Calu3 (cell line): ENCODE measurements at places on chromosomes 4 and X.

DNA sequence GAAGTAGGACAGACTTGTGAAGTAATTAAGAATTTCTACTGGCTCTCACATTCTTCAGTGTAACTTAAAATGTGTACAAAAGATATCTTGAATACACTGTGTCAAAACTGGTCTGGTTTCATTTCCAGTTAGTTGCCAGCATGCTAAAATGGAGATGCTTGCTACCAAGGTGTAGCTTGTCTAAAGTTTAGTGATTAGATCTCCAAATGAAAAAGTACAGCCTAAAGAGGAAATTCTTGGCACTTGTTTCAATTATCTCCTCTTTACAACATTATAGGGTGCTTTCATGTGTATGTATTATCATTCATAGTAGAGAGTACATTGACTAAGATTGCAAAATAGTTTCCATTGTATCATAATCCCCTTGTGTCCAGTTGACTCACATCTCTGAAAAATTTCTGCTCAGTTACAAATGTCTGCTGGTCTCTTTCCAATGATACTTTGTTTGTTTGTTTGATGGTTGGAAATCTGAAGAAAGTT, 97.3 kb upstream of the SPRY1 start:
- H3K4me1 ChIP-seq: no peaks in the 10 kb centered on the region
- DNase-seq: no peak
- H3K27ac ChIP-seq: no peak overlapping the region
- H3K36me3 ChIP-seq: no peaks in the 10 kb centered on the region
- H3K27me3 ChIP-seq: no peaks in the 10 kb centered on the region
- no peak overlapping the region for H3K4me3 ChIP-seq

- no peak overlapping the region for H3K4me3 ChIP-seq
- no peak for DNase-seq
- H3K27me3 ChIP-seq: no peaks in the 10 kb centered on the region
These were observed 18.2 kb downstream of the UBE2D3 start for GRCh38 chr4:102809190-102809589.

- no peak overlapping the region for H3K27ac ChIP-seq
- DNase-seq: no peak
- H3K4me3 ChIP-seq: no peak overlapping the region
These were observed 22.8 kb upstream of the FGFR3 start for GRCh38 chr4:1770245-1770644.

DNA sequence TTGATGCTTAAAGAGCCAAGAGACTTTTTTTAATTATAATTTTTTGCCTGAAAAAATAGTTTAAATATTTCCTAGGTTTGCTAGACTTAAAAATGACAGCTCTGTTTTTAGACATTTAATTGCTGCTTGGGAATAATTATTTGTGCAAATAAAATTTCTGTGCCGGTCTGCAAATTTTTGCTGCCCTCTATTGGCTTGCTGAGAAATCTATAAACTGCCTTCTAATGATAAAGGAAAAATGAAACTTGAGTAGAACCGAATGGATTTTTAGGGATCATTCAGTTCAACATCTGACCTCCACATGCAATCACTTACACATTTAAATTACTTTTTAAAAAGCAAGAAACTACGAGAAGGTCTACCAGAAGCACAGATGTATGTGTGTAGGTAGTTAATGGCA, 434.0 kb downstream of the FAM133A start:
- H3K4me3 ChIP-seq: no peak overlapping the region
- H3K4me1 ChIP-seq: no peaks in the 10 kb centered on the region
- no peak overlapping the region for H3K27ac ChIP-seq
- no peak for DNase-seq

DNA sequence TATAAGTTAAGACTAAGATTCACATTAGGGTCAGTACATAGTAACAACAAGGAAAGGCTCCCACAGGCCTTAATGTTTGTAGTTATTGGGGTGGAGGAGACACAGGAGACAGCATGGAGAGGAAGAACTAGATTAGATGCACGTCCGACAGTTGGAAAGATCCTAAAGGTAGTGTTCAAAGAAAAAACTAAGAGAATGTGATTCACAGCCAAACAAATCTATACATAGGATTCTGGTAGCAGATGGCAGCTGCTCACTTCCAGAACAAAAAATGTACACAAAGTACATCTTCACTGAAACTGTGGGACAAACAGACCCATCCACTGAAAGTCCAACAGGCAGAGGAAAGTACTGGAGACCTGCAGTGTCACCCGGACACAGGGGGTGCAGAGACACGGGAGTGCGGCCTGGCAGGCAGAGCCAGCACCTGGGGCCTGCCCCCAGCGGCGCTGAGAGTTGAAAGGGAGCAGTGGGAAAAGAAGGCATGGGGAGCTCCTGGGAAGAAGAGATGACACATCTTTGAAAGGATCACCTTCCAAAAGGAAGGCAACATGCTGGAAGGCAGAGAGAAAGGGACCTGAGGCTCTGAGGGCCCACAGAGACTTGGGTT, 40.0 kb downstream of the NELFA start:
- H3K4me1 ChIP-seq: no peaks in the 10 kb centered on the region
- H3K27me3 ChIP-seq: no peaks in the 10 kb centered on the region
- no peak overlapping the region for H3K4me3 ChIP-seq
- peaks cover 52% of the 10 kb centered on the region for H3K36me3 ChIP-seq

DNA sequence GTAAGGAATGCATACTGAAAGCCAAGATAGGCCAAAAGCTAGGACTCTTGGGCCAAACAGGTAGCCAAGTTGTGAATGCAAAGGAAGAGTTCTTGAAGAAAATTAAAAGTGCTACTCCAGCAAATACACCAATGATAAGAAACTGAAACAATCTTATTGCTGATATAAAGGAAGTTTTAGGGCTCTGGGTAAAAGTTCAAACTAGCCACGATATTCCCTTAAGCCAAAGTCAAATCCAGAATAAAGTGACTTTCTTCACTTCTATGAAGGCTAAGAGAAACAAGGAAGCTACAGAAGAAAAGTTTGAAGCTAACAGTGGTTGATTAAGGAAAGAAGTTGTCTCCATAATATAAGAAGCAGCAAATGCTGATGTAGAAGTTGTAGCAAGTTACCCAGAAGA, 397.6 kb downstream of the PACRGL start:
- no peaks in the 10 kb centered on the region for H3K36me3 ChIP-seq
- no peaks in the 10 kb centered on the region for H3K27me3 ChIP-seq
- H3K27ac ChIP-seq: no peak overlapping the region
- no peak overlapping the region for H3K4me3 ChIP-seq

DNA sequence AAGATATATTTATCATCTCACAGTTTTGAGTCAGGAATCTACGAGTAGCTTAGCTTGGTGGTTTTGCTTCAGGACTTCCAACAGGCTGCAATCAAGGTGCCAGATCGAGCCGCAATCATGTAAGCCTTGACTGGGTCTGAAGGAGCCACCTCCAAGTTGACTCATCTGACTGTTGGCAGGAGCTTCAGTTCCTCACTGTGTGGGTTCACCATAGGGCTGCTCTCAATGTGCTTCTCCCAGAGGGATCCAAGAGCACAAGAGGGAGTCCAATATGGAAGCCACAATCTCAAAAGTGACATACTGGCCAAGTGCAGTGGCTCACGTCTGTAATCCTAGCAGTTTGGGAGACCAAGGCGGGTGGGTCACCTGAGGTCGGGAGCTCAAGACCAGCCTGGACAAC, 26.5 kb downstream of the DCHS2 start:
- DNase-seq: no peak
- H3K4me1 ChIP-seq: no peaks in the 10 kb centered on the region
- no peaks in the 10 kb centered on the region for H3K36me3 ChIP-seq
- no peaks in the 10 kb centered on the region for H3K27me3 ChIP-seq
- H3K4me3 ChIP-seq: no peak overlapping the region

GRCh38 chrX:77174680-77175519, 272.3 kb upstream of the FGF16 start:
- H3K4me1 ChIP-seq: no peaks in the 10 kb centered on the region
- H3K27ac ChIP-seq: no peak overlapping the region
- H3K4me3 ChIP-seq: no peak overlapping the region
- no peaks in the 10 kb centered on the region for H3K27me3 ChIP-seq
- no peaks in the 10 kb centered on the region for H3K36me3 ChIP-seq

DNA sequence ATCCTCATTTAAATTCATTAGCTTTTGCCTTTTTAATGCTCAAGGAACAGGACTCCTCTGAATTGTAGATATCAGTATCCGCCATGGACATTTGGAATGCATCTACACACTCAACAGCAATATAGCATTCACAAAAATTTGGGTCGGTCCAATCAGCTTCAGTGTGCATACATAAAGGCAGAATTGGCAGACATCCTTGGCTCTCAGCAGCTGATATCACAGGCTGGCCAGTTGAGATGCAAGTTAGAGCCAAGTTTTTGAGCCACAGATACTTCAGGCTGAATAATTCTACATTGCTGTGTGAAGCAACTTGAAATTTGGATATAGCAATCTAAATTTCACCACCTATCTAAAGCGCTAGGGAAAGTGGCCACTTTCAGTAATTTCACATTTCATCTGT, 821.1 kb downstream of the PCDH19 start:
- H3K27me3 ChIP-seq: no peaks in the 10 kb centered on the region
- no peaks in the 10 kb centered on the region for H3K4me1 ChIP-seq
- no peaks in the 10 kb centered on the region for H3K36me3 ChIP-seq
- no peak overlapping the region for H3K27ac ChIP-seq
- H3K4me3 ChIP-seq: no peak overlapping the region

DNA sequence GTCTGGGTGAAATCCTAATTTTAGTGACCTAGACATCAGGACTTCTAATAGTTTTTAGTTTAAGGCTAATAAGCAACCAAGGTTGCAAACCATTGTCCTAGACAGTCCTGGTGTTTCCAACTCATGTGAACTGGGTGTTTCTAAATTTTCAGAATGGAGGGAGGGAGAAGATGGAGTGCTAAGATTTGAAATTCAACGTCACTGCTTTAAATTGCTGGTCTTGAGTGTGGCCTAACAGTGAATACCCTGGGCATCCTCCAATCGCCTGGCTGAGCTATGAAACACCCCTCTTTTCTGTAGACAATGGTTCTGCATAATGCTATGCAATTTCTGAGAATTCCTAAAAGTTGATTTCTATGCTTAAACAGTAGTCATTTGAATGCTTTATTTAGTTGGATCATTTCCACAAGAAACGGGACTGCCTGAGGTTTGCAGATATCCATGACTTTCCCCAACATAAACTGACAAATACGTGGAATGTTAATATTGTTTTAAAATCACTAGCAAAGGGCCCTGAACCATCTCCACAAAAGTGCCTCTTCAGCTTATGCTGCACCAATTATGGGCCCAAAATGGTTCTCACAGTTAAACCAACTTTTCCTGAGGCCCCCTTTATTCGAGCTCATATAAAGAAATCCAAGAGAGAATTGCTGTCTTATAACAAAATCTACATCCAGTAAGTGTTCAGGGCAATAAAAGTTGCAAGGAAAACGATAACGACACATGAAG, 1.1 kb downstream of the FBXL5 start:
- peaks cover 18% of the 10 kb centered on the region for H3K4me1 ChIP-seq
- peak overlapping the region; percentile 97 for H3K27ac ChIP-seq
- no peaks in the 10 kb centered on the region for H3K27me3 ChIP-seq
- H3K4me3 ChIP-seq: peak overlapping the region; percentile 86

DNA sequence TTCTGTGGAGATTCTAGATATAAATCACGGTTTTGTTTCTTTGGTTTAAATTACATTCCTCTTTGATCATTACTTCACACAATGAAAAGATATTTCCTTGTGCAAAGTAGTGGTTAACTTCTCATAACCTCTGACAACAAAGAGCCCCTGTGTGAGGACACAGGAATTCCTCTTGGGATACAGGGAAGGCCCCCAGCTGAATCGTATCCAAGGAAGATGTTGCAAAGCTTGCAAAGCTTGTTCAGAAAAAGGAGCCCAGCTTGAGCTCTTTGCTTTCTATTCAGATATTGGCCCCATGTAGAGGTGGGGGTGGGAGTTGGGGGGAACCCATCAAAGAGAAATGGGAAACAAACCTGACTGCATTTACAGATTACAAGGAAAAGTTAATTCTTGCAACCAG, 145.7 kb downstream of the RELL1 start:
- H3K27me3 ChIP-seq: no peaks in the 10 kb centered on the region
- peak overlapping the region; percentile 42 for H3K27ac ChIP-seq
- no peak overlapping the region for H3K4me3 ChIP-seq
- H3K4me1 ChIP-seq: peaks cover 55% of the 10 kb centered on the region
- peaks cover 5% of the 10 kb centered on the region for H3K36me3 ChIP-seq
- peak; percentile 30 for DNase-seq

DNA sequence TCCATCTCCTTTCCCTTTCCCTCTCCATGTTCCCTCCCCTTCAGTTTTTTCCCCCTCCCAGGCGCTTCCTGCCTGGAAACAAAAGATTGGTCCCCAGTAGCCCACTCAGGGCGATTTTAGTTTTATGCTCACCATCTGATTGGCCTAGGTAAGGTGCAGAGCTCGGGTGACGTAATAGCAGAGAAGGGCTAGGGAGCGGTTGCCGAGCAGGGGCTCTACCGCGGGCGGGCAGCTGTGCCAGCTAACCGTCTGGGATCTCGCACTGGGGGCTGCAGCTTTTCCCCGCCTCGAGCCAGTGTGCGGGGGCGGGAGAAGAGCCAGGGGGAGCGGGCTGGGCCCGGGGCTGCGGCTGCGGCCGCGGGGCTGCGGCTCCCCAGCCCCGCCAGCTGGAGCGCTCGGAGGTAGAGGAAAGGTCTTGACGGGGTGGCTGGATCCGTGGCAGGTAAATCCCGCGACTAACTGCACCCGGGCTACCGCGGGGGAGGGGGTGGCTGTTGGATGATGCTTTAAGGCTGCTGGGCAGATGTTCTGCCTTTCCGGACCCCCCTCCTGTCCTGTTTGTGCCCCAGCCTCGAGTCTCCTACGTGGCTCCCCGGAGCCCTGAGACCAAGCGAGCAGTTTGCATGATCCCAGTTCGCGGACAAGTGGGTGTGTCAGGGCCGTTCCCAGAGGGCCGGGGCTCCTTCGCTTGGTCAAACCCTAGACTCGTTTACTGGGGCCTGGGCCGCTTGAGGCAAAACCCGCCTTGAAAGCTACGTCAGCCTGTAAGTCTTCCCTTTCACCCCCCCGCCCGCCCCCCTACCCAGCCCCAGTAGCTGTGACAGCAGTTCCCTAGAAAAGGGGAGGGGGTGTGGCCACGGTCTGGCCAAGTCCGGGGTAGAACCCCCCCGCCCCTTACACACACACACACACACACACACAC, at the start of gene PAK3:
Gene PAK3 (plus strand): TSS at position 218 of the 922 bp plus-strand sequence. CDS start 26,913 bp downstream, outside the sequence.
- H3K4me1 ChIP-seq: peaks cover 8% of the 10 kb centered on the region
- H3K27me3 ChIP-seq: peaks cover 48% of the 10 kb centered on the region
- peak within 1 kb of the TSS; percentile 24 for H3K27ac ChIP-seq
- peak; percentile 12 for DNase-seq

DNA sequence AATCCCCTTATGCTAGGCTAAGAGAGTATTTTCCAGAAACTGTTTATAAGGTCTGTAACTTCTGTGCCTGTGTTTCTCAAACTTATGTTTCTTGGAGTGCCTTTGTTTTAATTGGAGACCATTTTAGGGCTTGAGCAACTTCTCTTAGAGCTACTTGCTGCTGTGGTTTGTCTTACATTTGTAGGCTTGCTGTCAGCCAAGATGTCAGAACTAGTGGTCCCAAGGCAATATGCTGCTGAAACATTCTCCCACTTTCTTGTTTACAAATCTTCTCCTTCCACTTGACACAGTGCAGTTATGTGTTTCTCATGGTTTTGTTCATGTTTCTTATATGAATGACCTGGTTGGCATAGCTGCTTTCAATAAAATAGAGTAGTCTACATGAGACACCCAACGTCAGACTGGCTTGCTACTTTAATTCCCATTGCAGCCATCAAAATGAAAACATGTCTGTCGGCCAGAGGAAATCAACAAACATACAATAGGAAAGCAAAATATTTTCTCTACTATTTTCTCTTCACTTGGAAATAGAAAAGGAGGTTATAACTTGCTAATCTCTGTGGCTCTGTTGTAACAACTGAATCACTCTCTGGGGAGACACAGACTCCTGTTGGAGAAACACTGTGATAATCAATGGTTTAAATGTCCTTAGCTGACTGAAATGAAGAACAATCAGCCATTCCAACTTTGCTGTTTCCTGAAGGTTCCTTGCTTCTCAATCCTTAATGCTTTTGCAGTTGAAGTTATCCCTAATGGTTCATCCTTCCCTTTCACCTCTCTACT, 426.4 kb downstream of the PDGFC start:
- no peak for DNase-seq
- no peak overlapping the region for H3K27ac ChIP-seq
- no peak overlapping the region for H3K4me3 ChIP-seq
- H3K4me1 ChIP-seq: peaks cover 15% of the 10 kb centered on the region
